CD14-positive monocyte (primary cell): ENCODE measurements at places on chromosomes 7 and 10. TPM values are rescaled to one million over a fixed set of nuclear protein-coding genes. Genes with fewer than 3 reads are reported as not detected.

DNA sequence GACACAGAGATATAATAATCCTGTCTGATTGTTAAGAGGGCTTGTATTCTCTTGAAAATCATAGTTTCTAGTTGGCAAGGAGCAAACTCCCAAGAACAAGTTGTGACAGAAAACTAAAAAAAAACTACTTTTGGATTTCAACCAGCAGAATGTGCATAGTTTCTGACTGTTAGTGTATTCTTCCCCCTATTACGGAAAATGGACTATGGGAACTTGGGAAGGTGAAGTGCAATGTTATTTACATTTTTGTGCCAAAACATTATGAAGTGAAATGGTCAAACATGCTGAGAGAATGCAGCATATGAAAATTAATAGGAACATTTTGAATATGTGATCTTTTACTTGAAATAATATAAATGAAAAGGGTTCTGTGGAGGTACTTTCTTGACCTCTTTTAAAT lies 660.8 kb downstream of the SUGCT start:
- H3K4me3 ChIP-seq, result no peak overlapping the region
- no peaks in the 10 kb centered on the region for H3K4me1 ChIP-seq
- H3K27ac ChIP-seq, result no peak overlapping the region
- no peaks in the 10 kb centered on the region for H3K27me3 ChIP-seq
- no peak for DNase-seq

DNA sequence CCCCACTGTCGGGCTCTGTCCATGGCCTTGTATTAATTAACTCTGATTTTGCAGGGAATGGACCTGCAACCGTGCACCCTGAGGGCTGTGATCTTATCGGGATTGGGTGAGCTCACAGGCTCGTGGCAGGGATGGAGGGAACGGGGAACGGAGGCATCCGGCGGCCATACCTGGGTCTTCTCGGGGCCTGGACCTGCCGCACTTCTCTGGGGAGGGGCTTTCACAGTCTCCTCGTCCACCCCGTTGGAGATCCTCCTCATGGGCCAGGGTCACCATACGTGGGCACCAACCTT lies 57.5 kb upstream of the SHH start:
- no peaks in the 10 kb centered on the region for H3K36me3 ChIP-seq
- no peak overlapping the region for H3K27ac ChIP-seq
- DNase-seq, result no peak
- no peaks in the 10 kb centered on the region for H3K4me1 ChIP-seq
- no peak overlapping the region for H3K4me3 ChIP-seq
- no peaks in the 10 kb centered on the region for H3K27me3 ChIP-seq

Gene TMEM225B
- not detected for polyA plus RNA-seq

- no peak for DNase-seq
- no peaks in the 10 kb centered on the region for H3K4me1 ChIP-seq
- no peak overlapping the region for H3K4me3 ChIP-seq
- H3K27me3 ChIP-seq, result no peaks in the 10 kb centered on the region
Observed at GRCh38 chr10:61071580-61071979, 127.6 kb upstream of the RHOBTB1 start.

GRCh38 chr10:96341219-96342182 lies 17.3 kb downstream of the OPALIN start:
- no peaks in the 10 kb centered on the region for H3K4me1 ChIP-seq
- DNase-seq, result no peak
- no peaks in the 10 kb centered on the region for H3K36me3 ChIP-seq
- no peak overlapping the region for H3K4me3 ChIP-seq

DNA sequence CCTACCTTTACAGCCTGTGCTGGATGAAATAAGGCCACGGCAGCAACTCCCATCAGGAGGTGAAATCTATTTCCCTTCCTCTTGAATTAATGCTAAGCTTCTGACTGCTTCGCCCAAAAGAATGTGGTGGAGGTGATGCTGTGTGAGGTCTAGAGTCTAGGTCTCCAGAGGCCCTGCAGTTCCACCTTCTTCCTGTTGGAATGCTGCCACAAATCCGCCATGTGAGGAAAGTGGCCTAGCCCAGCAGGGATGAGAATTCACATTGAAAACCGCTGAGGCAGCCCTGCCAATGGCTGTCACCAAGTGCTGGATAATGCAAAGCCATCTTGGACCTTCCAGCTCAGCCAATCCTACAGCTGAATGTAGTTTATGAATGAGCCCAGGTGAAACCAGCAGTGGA lies 28.0 kb downstream of the RHOBTB1 start:
- no peaks in the 10 kb centered on the region for H3K27me3 ChIP-seq
- no peaks in the 10 kb centered on the region for H3K4me1 ChIP-seq
- H3K4me3 ChIP-seq, result no peak overlapping the region
- no peak for DNase-seq
- H3K27ac ChIP-seq, result no peak overlapping the region

GRCh38 chr7:132213583-132213982 lies 362.7 kb downstream of the PLXNA4 start:
- no peaks in the 10 kb centered on the region for H3K4me1 ChIP-seq

Gene DYDC2
- not detected for polyA plus RNA-seq

DNA sequence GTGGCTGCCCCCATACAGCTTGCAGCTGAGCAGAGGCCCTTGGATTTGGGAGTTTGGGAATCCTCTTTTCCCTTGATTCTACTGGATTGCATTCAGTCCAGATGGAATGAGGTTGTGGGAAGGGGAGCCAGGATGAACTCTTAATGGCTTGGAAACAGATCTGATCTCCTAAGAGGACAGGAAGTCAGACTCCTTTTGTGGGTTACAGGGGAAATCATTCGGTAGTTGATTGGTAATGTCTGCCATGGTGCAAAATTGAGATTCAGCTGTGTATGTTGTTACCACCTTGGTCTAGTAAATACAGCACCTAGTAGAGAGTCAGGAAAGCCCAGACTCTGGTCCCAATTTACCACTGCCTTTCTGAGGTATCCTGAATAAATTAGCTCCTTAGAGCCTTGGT lies 144.2 kb upstream of the TNRC18 start:
- H3K36me3 ChIP-seq, result no peaks in the 10 kb centered on the region
- H3K4me1 ChIP-seq, result peaks cover 29% of the 10 kb centered on the region
- no peaks in the 10 kb centered on the region for H3K27me3 ChIP-seq
- H3K27ac ChIP-seq, result no peak overlapping the region
